NCI-H1436 treated with DMSO at 0.1 percent for 48 hours (cell line): ENCODE measurements at places on chromosomes 5 and 9.

DNA sequence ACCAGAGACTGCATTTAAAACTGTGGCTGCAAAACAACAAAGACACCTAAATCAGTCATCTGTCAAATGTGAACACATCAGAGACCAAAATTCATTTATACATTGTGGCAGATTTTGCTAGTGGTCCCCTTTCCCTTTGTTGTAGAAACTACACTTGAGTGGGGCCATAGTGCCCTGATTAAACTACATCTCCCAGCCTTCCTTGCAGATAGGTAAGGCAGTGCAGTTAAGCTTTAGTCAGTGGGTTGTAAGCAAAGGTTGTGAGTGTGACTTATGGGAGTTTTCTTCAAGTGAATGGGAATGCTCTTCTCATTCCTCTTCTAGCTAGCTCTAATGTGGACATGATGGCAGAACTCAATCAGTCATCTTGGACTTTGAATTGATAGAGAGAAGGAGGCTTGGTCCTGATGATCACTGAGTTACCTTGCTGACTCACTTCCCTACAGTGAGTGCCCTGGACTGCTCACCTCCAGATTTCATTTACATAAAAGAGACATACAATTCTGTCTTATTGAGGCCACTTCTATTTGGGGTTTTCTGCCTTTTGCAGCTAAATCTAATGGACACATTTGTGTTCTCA is 35.2 kb upstream of the SPARC start:
- no peak for DNase-seq

DNA sequence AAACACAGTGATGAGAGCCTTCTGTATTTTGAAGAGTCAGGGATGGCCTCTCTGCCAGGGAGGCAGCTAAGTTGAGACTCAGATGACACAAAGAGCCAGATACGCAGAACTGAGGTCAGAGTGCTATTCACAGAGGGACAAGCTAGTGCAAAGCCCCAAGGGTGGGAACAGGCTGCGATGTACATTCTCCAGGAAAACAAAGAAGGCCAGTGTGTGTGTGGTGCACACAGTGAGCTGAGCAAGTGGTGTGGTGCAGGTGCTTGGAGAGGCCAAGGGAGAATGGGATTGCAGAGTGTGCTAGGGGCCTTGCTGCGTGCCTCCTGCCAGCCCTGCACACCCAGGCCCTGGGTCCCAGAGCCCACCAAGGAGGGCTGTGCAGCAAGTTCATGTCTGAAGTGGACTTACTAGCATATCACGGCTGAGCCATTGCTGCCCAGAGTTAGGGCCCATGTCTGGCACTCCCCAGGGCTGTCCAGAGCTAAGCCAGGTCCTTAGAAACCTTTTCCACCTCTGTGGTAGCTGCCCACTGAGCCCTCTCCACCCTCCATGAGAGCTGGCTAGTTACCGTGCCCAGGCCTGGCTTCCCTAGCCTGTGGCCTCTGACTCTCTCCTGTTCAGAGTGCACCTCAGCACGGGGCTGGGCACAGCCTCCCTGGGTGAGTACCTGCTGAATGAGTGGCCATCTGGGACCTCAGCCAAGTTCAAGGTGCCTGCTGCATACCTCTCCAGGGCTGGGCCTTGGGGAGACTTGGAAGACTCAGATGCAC is 9.3 kb downstream of the SLC25A48 start:
- no peak for DNase-seq

- no peak for DNase-seq
Observed at GRCh38 chr5:146813346-146814157, 65.0 kb downstream of the PPP2R2B start.

DNA sequence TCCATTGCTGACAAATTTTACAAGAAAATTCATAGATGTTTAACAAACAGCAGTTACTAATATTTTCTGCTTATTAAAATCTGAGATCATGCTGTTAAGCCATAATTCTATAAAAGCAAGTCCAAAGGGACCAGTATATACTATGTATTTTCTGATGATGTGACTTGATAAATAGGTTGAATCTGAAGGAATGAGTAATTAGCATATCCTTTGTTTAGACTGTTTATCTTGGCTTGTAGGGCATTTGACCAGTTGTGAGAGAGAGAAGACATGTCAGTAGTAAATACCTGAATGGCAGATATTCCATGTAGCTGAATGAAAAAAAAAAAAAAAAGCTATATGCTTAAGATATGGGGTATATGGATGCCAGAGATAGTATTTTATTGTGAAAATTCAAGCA is 14.6 kb downstream of the CPEB4 start:
- no peak for DNase-seq

- no peak for DNase-seq
Observed at GRCh38 chr9:129109537-129109903, 1.1 kb downstream of the CRAT start.

GRCh38 chr5:115461093-115461492 is 83.5 kb downstream of the FEM1C start:
- DNase-seq = no peak
